ENCODE measurements at places on chromosomes 4 and X.
A peak's percentile ranks its signal among the peaks of the same experiment; 100 is the strongest.

DNA sequence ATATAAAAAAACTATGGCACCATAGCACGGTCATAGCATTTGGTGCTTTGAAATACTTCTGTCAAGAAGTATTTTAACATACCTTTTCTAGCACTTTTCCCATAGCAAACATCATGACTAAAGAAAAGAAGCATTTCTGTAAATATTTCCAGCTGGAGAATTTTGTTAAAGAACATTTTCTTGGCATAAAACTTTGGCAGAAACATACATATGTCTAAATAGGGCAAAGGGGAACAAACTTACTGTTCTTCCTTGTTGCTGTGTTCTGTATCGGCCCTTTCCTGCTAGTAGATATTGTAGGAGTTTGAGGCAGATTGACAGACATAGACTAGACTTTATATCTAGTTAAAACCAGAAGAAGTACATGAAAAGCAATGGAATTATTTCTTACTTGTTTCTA is 2368.5 kb downstream of the PCDH7 start:
- no peak for DNase-seq

DNA sequence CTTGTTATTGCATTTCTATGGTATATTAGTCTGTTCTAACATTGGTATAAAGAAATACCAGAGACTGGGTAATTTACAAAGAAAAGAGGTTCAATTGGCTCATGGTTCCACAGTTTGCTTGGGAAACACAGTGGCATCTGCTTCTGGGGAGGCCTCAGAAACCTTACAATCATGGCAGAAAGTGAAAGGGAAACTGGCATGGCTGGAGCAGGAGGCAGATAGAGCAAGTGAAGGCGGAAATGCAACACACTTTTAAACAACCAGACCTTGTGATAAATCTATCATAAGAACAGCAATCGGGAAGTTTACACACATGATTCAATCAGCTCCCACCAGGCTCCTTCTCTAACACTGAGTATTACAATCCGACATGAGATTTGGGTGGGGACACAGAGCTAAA is 346.6 kb upstream of the GNPDA2 start:
- DNase-seq = no peak

- DNase-seq = no peak
Measured at GRCh38 chr4:40227284-40227683, 30.5 kb downstream of the RHOH start.

- peak; percentile 91 for DNase-seq
Measured at GRCh38 chrX:71532753-71533425, at the start of gene OGT. OGT (plus strand) TSS chrX:71533104; CDS start chrX:71533300, 196 bp downstream.

GRCh38 chr4:1038948-1039492 is 27.6 kb downstream of the FGFRL1 start:
- DNase-seq = no peak

DNA sequence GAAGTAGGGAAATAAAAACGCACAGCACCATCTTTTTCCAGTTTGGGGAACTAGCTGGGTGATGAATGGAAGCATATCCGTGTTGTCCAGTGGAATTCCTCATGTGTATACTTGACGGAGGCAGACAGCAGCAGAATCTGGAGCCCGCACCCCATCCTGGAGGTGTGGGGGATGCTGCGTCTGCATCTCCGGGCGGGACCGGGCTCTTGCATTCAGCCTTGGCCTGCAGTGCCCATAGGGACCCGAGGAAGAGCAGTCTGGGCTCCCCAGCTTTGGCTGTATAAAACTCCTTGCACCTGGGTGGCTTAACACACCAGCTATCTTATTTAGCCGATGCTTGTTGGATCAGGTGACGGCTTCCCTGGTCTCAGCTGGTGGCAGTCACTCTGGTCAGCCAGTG is 39.7 kb upstream of the LRPAP1 start:
- DNase-seq = no peak

DNA sequence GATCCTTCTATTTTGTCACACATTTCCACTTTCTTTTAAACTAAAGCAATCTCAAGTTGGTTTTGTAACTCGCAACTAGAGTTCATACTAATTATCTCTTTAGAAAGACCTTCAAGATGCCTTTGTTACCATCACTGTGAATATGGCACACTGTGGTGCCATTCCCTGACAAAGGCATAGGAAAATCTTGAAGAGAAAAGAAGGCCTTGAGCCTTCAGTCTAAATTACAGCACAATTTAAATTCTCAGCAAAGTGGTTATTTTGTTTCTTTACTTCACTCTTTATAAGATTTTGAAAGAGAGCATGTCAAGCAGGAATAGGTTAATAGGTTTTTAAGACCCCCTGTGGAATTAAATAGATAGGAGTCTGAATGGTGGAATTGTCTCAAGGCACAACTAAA is 89.0 kb upstream of the BANK1 start:
- DNase-seq = no peak

DNA sequence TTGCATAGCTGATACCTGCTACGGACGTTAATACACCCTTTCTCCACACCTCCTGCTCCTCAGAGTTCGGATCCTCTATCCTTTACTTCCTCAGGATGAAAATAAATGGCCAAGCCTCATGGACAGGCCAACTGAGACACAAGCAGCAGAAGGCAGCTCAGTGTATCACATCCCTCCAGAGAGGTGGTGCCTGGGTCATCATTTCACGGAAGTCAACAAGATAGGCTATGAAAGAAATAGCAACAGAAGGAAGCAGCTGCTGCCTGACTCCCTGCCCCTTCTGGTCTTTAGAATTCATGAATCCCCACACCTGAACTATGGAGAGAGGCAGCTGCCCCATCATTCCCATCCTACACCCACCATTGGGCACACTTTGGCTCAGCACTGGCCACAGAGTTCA is 267.1 kb upstream of the ETNPPL start:
- DNase-seq = no peak

- no peak for DNase-seq
Measured at GRCh38 chr4:109154424-109154823, 148.0 kb downstream of the COL25A1 start.

DNA sequence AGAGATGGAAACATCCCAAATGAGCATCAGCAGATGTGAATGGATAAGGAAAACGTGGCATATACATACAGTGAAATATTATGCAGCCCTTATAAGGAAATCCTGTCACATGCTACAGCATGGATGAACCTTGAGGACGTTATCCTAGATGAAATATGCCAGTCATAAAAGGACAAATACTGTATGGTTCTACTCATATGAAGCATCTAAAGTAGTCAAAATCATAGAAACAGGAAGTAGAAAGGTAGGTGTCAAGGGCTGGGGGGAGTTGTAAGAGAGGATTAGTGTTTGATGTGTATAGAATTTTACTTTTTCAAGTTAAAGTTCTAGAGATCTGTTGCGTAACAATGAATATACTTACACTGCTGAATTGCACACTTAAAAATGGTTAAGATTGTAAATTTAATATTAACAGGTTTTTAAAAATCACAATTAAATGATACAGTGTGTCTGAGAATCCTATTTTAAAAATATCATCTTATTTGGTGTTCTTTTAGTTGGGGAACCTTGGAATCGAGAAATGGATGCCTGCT is 58.5 kb downstream of the KDM6A start:
- DNase-seq = no peak

GRCh38 chrX:6777238-6778002 is 242.5 kb upstream of the VCX3A start:
- no peak for DNase-seq
